Kidney capillary endothelial cell (primary cell): ENCODE measurements at places on chromosomes 11 and 22.

DNA sequence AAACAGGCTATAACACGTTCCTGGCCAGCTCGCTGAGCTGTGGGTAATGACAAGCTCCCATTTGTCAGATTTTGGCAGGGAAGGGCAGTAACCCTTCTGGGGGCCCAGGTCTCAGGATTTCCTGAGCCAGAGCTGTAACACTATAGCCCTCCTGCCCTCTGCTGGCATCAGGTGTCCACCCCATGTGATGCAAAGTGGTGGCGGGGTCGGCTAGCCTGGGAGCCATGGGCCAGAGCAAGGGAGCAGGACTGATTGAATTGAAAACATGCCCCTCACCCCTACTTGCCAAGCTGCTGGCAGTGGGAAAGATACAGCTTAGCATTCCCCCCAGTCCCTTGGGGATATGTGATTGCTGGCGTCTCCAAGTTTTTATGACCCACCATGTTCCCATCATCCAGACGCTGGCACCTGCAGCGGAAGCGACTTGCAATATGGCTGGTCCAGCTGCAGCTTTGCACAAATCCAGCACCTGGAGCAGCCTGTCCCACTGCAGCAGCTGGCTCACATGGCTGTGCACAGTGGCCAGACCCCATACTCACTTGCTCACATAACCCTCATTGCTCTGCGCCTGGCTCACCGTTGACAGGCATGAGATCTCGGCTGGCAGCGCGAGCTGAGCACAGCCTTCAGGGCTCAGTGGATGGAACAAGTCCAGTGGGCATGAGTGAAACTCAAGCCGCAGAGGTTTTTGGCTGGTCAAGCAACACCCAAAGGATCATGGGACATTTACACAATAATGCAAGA, 1147.8 kb downstream of the JRKL start:
- DNase-seq, result no peak

- DNase-seq, result peak; percentile 90
Observed at GRCh38 chr11:130124096-130124495, 35.5 kb upstream of the ST14 start.

DNA sequence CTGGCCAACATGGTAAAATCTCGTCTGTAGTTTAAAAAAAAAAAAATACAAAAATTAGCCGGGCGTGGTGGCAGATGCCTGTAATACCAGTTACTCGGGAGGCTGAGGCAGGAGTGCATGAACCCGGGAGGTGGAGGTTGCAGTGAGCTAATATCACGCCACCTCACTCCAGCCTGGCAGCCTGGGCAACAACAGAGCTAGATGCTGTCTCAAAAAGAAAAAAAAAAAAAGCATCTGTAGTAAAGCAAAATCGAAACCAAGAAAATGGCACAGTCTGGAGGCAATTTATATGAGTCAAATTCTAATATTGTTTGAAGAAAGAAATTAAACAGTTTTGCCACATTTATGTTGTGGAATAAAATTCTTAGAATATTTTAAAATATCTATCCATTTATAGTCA, 365.0 kb upstream of the CHORDC1 start:
- DNase-seq, result no peak

GRCh38 chr11:64642871-64643255, 51.8 kb downstream of the SLC22A12 start:
- no peak for DNase-seq

GRCh38 chr11:119995730-119996491, 142.0 kb downstream of the TRIM29 start:
- no peak for DNase-seq

- DNase-seq, result no peak
Observed at GRCh38 chr11:18986744-18987143, 47.5 kb upstream of the MRGPRX1 start.

- DNase-seq, result no peak
Observed at GRCh38 chr22:39980596-39980995, 14.2 kb upstream of the FAM83F start.

DNA sequence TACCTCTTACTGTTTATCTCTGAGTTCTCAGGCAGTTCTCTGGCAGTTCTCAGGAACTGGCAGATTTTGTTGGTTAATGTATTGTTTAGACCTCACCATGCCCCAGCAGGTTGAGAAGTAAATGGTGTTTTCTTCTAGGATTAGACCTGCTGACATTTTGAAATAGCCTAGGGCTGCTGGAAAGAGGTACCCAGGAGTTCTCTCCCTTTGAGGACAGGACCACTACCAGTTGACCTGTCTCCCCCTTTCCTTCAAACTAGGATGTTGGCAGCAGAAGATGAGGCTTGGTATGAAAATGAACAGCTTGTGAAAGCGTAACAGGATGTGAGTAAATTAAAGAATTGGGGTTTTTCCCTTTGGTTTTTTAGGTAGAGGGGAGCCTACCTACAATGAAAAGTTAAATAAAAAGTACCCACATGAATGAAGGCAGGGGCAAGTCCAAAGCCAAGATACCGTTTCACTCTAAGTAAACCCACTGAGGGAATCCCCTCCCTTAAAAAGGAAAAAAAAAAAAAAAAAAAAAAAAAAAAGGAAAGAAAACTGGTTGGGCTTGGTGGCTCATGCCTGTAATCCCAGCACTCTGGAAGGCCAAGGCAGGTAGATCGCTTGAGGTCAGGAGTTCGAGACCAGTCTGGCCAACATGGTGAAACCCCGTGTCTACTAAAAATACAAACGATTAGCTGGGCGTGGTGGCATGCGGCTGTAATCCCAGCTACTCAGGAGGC, 96.2 kb downstream of the PDHX start:
- DNase-seq, result no peak

DNA sequence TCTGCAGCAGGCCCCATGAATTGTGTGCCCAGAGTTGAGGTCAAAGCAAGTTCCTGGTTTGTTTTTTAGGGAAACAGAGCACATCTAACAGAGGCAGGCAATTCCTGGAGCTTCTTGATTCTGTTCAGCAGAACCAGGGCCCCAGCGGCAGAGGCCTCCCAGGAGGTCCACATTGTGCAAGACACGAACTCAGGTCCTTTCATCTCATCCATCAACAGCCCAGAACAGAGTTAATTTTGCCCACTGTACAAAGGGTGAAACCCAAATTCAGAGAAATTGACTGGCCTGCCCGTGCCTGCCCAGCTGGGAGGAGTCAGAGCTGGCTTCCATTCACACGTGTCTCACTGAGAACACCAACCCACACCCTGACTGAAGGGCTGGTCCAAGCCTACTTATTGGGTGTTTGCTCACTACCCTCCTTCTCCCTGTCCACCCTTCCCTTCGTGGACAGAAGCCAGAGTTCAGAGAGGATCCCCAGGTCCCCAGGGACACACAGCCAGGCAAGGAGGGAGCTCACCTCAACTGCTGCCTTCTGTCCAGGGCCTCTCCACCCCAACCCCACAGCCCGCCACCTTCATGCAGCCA, 607.1 kb downstream of the TBC1D22A start:
- no peak for DNase-seq

GRCh38 chr11:18379201-18379600, 15.2 kb upstream of the LDHA start:
- no peak for DNase-seq

- DNase-seq, result peak; percentile 82
Observed at GRCh38 chr22:18156878-18157713, 7.1 kb downstream of the USP18 start.

- DNase-seq, result no peak
Observed at GRCh38 chr11:72240461-72241290, 3.3 kb downstream of the PHOX2A start.

DNA sequence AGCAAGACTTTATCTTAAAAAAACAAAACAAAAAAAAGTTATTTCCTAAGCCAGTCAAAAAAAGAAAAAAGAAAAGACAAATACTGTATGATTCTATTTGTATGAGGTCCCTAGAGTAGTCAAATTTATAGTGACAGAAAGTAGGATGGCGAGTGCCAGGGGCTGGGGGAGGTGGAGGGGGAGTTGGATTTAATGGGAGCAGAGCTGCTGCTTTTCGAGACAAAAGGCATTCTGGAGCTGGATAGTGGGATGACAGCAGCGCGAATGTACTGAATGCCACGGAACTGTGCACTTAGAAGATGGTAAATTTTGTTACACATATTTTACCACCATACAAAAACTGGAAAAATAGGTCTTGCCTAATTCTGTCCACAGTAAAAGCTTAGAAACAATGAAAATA, 17.8 kb upstream of the SYT8 start:
- no peak for DNase-seq

GRCh38 chr11:134070342-134070845, 1.5 kb downstream of the JAM3 start:
- DNase-seq, result no peak

GRCh38 chr11:120021391-120021953, 116.4 kb downstream of the TRIM29 start:
- no peak for DNase-seq

GRCh38 chr11:75490221-75491181, 35.2 kb downstream of the GDPD5 start:
- no peak for DNase-seq

- DNase-seq, result no peak
Observed at GRCh38 chr22:29211066-29211465, 5.4 kb downstream of the EMID1 start.

GRCh38 chr11:57340039-57340615, 2.0 kb downstream of the P2RX3 start:
- DNase-seq, result no peak
